WTC11 (cell line): ENCODE measurements at places on chromosomes 11 and 22. TPM values are rescaled to one million over a fixed set of nuclear protein-coding genes. Genes with fewer than 3 reads are reported as not detected.
A peak's percentile ranks its signal among the peaks of the same experiment; 100 is the strongest.

- no peak for DNase-seq
Measured at GRCh38 chr11:372809-373715, 3.8 kb downstream of the B4GALNT4 start.

DNA sequence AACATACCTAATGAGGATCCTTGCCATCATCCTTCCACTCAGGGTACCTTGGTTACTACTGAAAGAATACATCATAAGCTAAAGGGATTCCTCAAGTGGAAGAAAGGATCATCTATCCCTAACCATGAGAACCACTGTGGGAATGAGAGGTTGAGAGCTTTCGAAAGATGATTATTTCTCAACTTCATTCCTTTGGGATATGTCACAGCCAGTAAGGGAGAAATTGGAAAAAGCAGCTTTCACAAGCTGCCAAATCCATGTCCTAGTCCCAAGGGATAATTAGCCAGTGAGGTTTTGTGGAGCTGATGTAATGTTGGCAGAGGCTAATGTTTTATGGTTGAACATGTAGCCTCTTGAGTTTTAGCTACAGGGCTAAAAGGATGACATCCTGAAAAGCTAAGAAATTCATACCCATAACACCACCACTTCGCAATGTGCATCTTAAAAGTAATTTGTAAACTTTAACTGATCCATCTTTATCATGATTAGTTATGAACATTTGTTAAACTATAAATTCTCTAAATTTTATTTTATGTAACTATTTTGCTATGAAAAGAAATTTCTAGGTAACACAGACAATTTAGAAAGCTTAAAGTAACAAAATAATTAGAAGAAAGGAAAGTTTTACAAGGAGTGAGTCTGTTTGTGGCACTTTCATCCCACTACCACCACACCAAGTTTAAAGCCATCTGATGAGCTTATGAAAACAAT lies 123.9 kb downstream of the MRTFA start:
- no peak for DNase-seq

- peak; percentile 84 for DNase-seq
Measured at GRCh38 chr11:9506489-9507276, 45.9 kb downstream of the ZNF143 start.

Gene PACS1
- 30.1 to 34.8 TPM (median 30.9 TPM) in 3 replicates for total RNA-seq

DNA sequence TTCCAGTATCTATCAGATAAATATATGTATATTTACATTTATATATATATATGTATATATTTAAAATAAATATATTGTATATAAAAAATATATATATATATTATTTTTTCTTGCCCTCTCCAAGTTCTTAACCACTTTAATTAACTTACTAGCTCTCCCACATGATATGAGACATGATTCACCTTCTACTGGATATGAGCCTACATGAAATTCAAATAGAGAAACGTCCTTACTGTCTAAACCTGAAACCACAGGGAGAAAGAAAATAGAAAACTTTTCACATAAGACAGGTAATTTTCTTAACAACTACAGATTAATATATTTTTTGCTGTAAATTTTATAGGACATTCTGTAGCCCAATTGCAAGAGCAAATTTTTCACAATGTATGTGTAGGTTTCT lies 391.6 kb downstream of the ETS1 start:
- no peak for DNase-seq

DNA sequence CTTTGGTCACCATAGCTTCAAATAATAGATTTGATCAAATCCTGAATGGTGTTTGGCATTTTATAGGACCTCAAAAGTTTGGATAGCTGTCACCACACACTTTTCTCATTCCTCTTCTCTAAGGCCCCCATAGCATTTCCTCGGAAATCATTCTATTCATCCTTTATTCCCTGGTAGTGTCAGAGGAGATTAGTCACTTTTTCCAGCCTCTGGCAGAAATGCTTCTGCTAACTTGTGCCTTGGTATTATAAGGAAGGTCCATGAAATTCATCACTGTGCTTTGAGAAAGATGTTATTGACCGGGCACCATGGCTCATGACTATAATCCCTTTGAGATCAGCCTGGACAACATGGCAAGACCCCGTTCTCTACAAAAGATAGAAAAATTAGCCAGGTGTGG lies 19.7 kb upstream of the NUP160 start:
- DNase-seq: no peak

GRCh38 chr11:88208745-88209144 lies 33.5 kb upstream of the RAB38 start:
- DNase-seq: no peak

- DNase-seq: peak; percentile 84
Measured at GRCh38 chr11:67613960-67614715, 7.4 kb downstream of the NDUFV1 start.
